ENCODE measurements at places on chromosomes 3 and 15.

DNA sequence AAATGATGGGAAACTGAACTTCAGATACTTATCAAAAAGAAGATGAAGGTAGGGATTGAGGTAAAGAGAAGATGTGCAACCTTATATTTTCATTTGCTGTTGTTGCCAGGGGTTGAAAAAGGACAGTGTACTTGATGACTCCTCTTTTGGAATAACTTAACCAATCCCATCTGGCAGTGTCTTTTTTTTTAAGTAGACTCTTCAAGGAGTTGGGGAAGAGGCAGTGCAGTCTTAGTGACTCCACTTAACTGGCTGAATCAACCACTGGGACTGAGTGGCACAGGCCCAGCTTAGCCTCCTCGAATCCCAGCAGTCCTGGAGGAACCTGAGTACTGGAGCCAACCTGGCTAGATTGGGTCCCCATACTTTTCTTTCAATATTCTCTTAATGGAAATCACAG lies 27.3 kb upstream of the FILIP1L start:
- DNase-seq = no peak

DNA sequence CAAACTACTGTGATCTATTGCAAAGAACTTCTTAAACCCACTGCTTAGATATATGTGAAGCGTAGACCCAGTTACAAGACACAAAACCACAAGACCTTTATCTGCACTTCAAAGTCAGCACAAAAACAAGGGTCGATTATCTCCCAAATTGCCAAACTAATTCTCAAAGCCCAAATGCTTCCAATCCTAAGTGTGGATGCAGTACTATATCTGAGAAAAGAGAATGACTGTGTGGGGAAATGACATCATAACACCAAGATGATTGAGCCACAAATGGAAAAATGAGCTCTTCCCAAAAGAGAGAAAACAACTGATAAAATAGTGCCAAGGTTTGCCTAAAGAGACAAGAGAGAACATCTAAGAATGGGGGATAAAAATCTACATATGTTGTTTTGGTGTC lies 86.2 kb downstream of the MEIS2 start:
- DNase-seq = no peak

- DNase-seq = no peak
These were observed 17.3 kb downstream of the STIMATE start for GRCh38 chr3:52880047-52880446.

DNA sequence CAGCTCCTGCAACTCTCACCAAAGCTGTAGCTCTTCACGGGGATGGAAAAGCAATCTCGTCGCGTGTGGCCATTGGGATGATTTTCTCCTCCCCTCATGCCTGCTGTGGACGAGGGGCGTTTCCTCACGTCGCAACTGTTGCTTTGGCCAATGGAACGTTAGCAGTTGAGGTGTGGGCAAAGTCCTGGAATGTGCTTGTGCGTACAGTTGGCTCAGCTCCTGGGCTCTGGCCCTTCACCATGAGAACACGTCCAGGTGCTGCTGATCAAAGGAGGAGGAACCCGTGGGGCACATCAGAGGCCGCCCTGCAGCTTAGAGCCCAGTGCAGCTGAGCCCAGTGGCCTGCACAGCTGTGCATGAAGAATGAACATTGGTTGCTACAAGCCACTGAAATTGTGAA lies 186.1 kb downstream of the TJP1 start:
- no peak for DNase-seq

- no peak for DNase-seq
These were observed 908 bp upstream of the RAB43 start for GRCh38 chr3:129122412-129123011.

DNA sequence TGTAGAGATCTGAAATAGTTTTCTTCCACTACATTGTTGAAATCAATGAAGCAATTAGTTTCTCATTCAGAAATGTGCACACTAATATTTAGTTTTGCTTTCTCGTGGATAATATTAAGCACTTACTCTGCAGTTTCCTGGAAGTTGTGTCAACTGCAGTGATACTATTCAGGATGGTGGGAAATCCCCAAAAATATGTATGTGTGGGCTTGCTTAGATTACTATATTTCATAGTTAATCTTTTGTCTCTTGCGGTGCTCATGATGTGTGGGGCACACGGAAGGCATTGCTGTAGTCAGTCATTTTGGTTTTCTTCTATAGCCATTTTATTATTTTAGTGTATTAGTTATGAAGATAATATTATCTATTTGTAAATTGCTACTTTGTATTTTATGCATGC lies 19.7 kb downstream of the RAB11A start:
- no peak for DNase-seq

DNA sequence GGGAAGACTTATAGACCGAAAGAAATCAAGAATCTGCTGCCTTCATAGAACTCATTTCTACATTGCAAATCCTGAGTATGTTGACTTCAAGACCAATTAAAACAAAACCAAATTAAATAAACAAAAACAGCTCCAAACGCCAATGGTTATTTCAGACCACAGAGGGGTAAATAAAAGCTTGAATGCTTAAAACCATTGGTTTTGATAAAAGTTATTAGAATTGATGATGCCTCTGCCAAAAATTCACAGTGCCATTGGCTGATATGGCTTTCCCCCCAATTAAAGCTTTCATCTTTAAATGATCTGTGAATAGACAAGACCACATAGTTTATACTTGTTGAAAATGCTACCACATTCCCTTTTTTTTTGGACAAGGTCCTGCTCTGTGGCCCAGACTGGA lies 188.5 kb downstream of the NFKBIZ start:
- DNase-seq = no peak

GRCh38 chr3:167967257-167968036 lies 128.3 kb downstream of the GOLIM4 start:
- no peak for DNase-seq

- DNase-seq = no peak
These were observed 577.3 kb upstream of the ZNF717 start for GRCh38 chr3:76362643-76363042.

DNA sequence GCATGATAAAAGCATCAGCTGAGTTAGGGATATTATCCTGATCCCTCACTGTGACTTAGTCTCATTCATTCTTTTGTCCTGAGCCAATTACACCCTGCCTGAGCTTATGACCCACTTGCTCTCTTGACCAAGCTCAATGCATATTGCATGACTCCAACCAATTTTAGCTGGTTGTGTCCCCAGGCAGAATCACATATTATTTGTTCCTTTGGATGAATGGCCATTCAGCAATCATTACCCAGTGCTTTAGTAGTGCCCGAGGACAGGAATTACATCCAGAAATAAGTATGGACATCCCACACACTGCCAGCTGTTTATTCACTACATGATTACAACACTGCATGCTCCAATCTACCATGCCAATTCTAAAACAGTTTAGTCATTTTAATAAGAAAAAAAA lies 322.5 kb downstream of the ZBBX start:
- no peak for DNase-seq

DNA sequence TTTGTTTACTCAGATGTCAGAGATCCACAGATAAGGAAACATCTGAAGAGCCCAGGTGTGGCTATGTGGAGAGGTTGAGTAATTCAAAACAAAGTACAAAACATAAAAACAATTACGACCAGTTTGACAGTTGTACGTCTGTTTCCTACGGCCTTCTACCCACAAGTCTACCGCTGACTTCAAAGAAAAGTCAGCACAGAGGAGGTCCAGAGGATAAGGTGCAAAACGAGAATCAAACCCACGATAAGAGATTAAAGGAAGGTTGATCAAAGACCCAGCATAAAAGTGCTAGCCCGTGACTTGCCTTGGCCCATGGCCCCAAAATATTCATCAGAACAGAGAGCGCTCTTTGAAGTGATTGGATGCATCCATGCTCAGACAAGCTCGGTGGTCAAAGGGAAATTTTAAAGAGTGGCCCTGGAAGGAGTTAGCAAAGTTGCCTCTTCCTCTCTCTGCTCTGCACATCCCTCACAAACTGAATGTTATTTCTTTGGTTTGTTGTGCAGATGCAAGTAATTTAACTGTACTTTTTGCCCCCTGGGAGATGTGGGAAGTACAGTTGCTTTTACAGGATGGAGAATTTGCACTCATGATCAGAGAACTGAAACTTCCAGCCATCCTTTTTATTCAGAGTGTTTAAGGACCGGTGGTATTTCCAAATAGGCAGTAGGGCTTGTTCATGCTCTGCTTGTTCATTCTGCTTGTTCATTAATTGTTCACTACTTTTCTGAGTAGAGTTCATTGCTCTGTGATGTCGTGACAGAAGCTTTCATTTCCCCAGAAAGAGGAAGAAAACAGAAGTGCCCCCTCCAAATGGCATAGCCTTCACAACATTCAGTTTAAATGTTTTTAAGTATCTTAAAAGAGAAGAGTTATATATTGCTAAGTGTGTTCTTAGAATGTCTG lies 31.1 kb downstream of the MME start:
- DNase-seq = no peak
